ENCODE measurements at places on chromosomes 6 and 20.
A peak's percentile ranks its signal among the peaks of the same experiment; 100 is the strongest.

DNA sequence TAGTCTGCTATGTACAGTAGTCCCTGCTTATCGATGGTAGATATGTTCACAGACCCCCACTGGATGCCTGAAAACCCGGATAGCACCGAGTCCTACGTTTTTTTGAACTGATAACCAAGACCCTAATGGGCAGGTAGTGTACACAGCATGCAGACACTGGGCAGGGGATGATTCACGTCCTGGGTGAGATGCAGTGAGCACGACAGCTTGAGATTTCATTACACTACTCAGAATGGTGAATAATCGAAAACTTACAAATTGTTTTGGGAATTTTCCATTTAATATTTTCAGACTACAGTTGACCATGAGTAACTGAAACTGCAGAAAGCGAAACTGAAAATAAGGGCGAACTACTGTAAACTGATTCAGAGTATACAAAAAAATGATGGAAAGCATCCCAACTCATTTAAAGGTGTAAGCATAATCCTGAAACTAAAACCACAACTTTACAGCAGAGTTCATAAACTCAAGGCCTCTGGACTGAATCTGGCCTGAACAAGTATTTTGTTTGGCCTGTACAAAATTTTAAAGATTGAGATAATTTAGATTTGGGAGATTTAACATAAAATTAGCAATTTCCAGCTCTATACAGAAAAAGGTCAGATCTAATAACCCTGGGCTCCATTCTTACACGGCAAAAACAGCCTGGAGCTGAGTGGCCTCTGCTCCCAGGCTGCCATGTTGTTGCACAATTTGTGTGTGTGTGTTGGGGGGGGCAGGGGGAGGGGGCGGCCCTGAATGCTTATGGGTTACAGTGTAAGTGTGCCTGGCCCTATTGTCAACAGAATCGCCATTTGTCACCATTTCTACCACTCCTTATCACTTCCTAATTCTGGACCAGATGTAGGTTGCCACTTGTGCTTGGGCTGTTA, 34.9 kb downstream of the RNF24 start:
- no peak for DNase-seq

- no peak for DNase-seq
Measured at GRCh38 chr20:60428651-60429050, 470.4 kb downstream of the CDH26 start.

GRCh38 chr6:118509009-118509617, 39.0 kb upstream of the PLN start:
- peak; percentile 46 for DNase-seq

GRCh38 chr6:163728442-163729126, 314.1 kb downstream of the QKI start:
- DNase-seq = no peak

DNA sequence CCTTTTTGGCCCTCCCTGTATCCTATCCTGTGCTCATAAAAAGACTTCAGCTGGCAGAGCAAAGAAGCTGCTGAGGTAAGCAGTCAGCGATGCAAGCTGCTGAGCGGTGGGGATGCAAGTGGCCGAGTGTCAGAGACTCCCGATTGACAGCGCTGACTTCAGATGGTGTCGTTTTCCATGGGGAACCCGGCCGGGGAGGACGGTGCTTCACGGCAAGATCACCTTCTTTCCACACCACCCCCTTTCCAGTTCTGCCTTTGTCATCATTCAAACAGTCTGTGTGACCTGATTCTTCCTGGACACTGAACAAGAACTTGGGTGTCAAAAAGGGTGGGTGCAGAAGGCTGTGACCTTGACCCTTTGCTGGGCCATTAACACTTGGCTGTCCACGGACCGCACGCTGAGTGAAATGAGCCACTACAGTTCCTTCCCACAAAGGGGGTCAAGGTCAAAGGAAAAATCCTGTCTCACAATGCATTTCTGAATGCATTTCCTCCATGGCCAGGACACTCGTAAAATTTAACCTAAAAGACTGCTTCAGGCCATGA, 52.9 kb upstream of the UNC93A start:
- no peak for DNase-seq

DNA sequence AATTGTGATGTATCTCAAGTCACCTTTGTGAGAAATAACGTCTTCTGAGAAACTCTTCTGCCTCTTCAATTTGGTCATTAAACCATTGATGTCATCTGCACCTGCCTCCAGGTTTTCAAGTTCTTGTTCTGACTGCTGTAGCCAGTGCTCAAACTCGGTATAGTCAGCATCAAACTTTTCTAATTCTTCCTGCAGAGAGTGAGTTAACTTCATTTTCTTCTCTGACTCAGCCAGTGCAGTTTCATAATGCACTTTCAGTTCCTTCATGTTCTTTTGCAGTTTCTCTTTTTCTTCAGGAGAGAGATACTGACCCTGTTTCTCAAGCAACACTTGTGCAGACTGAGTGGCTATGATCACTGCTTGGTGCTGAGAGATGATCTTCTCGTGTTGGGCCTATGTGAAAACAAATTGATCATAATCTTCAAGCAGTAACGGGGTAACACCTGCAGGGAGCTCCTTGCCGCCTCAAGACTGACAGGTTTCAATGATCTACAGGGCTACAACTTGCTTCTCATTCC, 48.8 kb downstream of the DST start:
- DNase-seq = no peak

- DNase-seq = no peak
Measured at GRCh38 chr20:23287354-23288190, 63.0 kb upstream of the NXT1 start.

GRCh38 chr6:15754035-15754705, 91.3 kb upstream of the DTNBP1 start:
- no peak for DNase-seq

GRCh38 chr6:97085772-97086171, 161.2 kb downstream of the KLHL32 start:
- DNase-seq = no peak

DNA sequence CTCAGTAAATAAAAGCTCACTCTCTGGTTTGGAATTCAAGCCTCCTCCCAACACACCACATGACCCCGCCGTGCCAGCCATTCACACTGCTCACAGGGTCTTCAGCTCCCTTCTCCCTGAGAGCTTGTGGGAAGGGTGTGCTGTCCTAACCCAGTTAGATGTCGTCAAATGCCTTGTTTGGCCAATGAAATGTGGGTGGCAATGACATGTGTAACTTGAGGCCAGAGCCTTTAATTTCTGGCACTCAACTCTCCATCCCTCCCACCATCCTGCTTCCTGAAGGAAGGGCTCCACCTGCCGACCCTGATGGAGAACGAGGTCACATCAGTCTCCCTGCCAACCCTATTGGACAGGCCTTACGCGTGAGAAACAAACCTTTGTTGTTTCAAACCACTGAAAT, 224.5 kb upstream of the AGPAT4 start:
- DNase-seq = peak; percentile 30

GRCh38 chr6:154399097-154399496, 42.5 kb upstream of the IPCEF1 start:
- peak; percentile 47 for DNase-seq

DNA sequence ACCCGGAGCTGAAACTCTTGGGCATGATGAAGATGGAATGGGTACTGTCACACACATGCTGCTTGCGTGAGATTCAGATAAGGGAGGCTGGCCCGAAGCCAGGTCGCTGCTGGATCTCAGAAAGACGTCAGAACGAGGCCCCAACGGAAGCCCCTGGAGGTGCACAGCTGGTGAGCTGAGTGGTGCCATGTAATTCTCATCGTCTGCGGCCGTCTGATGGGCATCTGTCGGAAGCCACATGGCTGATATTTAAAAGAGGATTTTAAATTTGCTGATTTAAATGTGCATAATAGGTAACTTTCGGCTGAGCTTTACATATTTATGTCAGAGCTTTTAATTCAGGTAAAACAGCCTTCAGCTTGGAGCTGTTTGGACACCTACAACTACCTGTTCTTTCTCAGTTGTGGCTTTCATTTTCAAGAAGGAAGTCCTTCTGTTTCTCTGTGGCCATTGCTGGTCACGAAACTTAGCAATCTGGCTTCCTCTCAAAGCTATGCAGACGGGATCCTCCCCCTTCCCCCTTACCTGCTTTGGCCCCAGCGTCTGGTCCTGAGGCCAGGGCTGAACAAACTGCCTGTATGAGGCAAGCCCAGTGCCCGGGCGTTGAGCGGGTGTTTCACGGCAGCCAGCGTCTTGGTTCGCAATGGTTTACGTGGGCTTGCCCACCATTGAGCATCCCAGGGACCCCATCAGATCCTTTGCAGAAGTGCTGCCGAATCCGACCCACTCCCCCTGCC, 9.2 kb downstream of the SLCO4A1 start:
- DNase-seq = peak; percentile 35

Measured in foreskin melanocyte (primary cell).